HuH-7.5 (cell line): ENCODE measurements at places on chromosomes 5 and 9.

- DNase-seq: no peak
These were observed 497.0 kb upstream of the TUSC1 start for GRCh38 chr9:26175264-26175663.

DNA sequence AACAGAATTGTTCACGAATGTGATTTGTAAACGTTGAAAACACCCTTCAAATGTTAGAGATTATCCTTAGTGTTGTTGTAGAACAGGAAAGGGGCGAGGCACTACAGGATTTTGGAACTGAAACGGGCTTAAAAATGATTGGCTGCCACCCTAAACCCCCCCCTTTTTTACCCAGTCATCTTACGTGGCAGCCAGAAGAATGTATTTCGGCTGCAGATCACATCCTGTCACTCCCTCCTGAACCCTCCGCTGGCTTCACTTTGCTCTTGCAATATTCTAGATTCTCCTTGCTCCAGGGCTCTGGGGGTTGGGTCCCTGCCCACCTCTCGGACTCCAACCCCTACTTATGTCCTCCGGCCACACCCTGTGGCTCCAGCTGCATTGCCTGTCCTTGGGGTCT lies 13.9 kb upstream of the UNC5A start:
- no peak for DNase-seq

GRCh38 chr5:153671653-153672346 lies 181.3 kb downstream of the GRIA1 start:
- no peak for DNase-seq

- DNase-seq: no peak
These were observed 22.1 kb downstream of the C6 start for GRCh38 chr5:41191249-41191648.

DNA sequence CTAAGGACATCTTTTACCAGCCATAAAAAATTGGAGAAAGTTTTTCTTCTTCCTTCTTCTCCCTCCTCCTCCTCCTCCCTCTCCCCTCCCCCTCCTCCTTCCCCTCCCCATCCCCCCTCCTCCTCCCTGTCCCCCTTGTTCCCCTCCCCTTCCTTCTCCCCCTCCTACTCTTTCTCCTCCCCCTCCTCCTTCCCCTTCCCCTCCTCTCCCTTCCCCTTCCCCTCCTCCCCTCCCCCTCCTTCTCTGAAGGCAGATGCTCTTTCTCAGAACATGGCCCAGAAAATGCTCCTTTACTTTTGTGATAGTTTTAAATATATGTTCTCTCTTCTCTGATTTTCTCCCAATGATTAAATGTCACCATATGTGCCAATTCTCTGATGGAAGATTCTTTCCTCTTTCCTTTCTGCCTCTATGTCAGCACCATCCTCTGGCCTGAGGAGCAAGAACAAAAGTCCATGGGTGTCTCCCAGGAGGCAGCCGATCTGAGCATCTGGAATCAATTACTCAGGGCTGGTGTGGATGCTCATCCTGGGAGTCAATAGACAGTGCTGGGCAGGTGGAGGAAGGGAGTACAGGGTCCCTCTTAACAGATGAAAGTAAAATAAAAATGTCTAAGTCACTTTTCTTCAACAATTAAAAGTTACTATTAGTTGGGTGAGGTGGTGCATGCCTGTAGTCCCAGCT lies 63.0 kb upstream of the GNA14 start:
- DNase-seq: no peak

- no peak for DNase-seq
These were observed 651.3 kb downstream of the PTPRD start for GRCh38 chr9:9961487-9961886.

DNA sequence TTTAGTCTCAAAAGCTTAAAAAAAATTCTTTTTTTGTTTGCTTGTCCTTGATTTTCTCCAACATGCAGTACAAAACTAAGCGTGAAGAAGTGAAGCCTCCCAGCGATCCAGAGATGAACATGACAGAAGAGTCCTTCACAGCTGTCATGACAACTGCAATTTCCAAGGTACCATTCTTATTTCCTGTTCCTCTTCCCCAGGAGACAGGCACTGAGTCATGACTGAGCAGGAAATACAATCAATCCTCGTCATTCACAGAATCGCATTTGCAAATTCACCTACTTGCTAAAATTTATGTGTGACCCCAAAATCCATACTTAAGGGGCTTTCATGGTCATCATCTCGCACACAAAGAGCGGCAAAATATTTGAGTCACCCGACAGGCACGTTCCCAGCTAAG lies 77.3 kb downstream of the SLC1A1 start:
- DNase-seq: no peak

DNA sequence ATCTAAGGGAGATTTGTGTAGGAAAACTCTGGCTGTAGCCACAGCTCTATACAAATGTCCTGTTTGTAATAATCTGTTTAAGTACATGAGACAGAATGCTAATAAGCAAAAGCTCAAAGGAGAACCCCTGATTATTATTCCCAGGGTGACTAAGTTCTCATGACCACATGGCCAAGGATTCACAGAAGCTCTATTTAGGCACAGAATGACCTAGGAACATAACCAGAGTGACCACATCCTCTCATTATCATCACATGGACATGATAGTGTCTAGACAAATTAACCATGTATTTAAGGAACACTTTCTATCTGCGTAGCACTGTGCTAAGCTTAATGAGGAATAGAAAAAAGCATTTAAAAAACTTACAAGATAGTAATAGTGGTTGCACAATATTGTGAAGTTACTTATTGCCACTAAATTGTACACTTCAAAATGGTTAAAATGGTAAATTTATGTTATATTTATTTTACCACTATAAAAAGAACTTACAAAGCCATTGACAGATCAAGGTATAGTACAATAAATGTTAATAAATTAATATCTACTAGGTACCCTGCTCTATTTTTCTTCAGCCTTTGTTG lies 56.3 kb downstream of the STX17 start:
- DNase-seq: no peak

DNA sequence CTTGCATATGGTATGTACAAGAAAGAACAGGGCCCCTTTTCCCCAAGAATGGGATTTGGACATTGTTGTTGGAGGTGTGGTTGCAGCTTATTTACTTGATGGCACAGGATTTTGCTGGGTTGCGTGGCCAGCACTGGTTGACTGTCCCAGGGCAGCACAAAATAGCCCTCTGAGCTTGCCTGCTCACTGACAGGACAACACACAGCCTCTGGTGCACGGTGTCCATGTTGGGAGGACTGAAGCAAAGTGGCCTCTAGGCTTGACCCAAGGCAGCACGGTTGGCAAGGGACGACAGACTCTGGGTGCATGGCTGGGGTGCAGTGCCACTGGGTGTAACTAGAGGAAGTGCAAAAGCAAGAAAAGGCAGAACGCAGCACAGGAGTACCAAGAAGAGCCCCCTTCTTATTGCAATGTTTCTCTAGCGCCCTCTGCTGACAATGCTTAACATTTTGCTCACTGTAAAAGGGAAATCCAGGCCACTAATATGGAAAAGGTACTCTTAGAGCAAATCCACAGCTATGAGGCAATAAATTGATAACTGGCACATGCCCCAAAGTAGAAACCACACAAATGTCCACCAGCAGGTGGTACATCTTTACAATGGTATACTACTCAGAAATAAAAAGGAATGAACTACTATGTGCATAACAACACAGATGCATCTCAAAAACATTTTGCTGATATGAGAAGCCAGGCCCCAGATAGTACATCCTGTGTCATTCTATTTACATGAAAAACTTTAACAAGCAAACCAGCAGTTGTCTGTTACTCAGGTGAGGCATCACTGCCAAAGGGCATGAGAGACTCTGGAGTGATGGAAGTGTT lies 47.4 kb upstream of the BARX1 start:
- peak; percentile 15 for DNase-seq

DNA sequence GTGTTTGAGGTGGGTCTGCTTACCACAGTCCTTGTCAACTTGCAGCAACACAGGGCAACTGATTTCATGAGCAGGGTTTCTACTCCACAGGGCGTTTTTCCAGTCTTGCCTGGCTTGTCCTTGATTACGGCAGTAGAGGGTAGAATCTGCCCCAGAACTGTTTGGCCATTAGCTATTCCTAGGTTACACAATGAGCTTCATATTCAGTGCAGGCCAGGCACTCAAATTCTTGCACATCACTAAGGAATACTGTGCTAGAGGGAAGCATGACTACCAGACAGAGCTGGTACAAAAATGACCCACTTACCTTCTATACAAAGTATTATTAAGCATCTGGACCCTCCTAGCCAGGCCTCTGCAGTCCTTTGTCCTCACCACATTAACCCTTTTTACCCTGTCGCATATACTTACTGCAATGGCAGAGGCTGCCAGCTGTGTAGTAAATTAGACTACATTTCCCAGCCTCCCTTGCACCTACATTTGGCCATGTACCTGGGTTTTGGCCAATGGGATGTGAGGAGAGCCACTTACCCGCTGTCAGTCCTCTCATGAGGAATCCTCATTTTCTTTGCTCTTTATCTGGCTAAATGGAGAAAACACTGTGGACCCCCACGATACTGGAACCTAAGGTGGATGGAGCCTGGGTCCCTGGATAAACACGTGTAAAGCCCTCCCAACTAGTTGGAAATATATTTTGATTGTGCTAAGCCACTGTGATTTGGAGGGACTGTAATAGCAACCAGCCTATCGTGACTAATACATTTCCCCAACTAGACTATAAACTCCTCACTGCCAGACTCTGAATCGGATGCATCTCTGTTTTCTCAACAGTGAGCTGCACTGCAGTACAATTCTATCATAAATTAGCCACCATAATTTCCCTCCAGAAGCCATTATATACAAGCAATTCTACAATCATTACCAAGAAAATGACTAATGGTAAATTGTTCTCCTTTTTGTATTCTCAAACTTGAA lies 218.7 kb downstream of the GLIS3 start:
- DNase-seq: no peak

- no peak for DNase-seq
These were observed 28.2 kb downstream of the TCERG1 start for GRCh38 chr5:146475190-146475780.

DNA sequence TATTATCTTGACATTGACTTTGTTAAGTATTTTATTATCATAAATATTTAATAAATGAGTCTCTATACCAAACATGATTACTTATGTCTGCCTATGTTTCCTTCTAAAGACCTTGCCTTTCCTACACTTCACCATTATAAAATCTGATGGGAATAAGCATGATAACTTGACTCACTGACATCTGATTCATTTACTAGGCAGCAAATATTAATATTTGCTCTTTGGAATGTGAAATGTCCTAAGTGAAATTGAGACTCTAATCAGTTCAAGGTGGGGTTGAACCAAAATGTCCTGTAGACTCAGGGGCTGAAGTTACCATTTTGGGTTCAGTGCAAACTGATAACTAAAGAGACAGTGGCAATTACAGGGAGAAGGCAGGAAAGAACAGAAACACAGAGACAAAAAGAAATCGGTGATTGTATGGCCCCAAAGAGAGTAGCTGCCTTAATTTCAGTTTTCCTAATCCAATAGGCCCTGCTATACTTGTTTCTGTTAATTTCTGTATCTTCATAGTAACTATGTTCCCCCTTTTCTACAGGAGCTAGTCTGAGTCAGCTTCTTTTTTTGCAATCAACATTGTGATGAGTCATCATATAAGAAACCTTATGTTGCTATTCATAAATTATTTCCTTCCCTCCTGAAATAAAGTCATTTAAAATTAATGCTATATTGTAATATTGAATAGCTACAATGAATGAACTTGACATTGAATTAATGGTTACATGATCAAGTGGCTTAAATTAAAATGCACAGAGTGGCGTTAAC lies 296.8 kb downstream of the PDE4D start:
- no peak for DNase-seq

GRCh38 chr5:176144508-176144907 lies 93.7 kb upstream of the SIMC1 start:
- no peak for DNase-seq

GRCh38 chr9:75378036-75378435 lies 289.7 kb downstream of the OSTF1 start:
- peak; percentile 8 for DNase-seq

GRCh38 chr9:10050016-10050415 lies 562.8 kb downstream of the PTPRD start:
- no peak for DNase-seq

DNA sequence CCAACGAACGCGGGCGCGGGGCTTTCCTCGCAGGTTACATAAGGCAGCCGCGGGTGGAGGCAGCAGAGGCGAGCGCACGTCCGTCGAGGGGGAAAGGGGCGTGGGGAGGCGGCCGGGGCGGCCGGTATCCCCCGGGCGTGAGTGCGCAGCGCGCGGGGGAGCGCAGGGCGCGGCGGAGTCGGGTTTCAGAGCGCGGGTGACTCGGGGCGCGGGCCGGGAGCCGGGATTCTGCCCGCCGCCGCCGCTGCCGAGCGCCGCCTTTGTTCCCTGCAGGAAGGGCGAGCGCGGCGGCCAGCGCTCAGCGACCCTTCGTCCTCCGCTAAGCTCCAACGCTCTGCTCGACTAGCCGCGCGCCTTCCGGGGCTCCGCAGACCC lies at the start of gene COL15A1:
Gene COL15A1, plus strand, starts transcription at position 226 of the 375 bp plus-strand sequence. CDS start 155 bp downstream, outside the sequence.
- DNase-seq: no peak

- no peak for DNase-seq
These were observed 70.0 kb upstream of the IL17B start for GRCh38 chr5:149448831-149449714.

DNA sequence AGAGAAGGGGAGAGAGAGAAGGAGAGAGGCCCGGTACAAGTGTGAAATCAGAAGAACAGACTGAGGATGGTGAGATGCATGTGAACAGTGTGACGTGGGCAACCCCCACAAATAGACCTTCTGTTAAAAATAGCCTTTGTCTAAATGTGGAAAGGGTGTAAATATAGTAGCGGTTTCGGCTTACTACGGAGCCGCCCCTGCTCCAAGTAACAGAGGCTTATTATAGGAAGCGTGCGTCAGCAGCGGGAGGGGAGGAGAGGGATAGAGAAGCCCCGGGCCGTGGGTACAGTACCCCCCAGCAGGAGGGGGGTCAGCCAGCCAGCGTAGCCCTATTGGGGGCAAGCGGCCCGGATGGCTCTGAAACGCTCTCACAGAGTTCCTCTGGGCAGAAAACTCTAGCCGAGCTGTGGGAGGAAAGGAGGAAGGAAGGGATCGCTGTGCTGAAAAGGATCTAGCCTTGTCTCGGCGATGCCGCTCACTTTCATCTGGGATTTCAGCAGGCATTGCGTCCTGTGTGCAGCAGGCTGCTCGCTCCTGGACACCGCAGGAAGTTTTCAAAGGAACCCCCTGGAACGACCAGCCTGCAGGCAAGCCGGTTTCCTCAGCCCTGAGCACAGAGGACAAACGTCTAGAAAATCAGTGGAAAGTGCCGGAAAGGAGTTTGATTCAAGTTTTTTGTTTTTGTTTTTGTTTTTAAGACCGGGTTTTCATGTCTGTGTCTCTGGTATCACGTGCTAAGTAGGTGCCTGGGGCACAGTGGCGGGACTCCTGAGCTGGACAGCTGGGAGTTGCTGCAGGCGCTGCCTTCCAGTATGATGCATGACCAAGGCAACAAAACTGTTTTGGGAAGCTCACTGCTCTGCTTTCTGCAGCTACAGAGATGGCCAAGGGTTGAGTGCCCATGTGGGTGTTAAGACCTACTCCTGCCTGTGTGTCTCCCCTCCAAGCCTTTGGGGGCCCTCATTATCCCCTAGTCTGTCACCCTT lies 146.6 kb downstream of the SEC61B start:
- DNase-seq: no peak

GRCh38 chr5:115532517-115532916 lies 12.1 kb downstream of the FEM1C start:
- DNase-seq: no peak

- DNase-seq: no peak
These were observed 12.6 kb downstream of the FOXD1 start for GRCh38 chr5:73435759-73436534.
